ENCODE measurements at places on chromosomes 6 and 20. TPM values are rescaled to one million over a fixed set of nuclear protein-coding genes. Genes with fewer than 3 reads are reported as not detected.

KHDC1 gene
- 3.5 TPM for total RNA-seq

TAGAP gene
- not detected for total RNA-seq

SDHAF4 gene
- 5.3 TPM for total RNA-seq

C6orf163 gene
- 0.13 TPM for total RNA-seq

NFKBIE gene
- 25.2 TPM for total RNA-seq

CARMIL1 gene
- total RNA-seq, result 3.4 TPM

MAK gene
- 0.24 TPM for total RNA-seq
